ENCODE measurements at places on chromosomes 16 and 17.
A peak's percentile ranks its signal among the peaks of the same experiment; 100 is the strongest.

DNA sequence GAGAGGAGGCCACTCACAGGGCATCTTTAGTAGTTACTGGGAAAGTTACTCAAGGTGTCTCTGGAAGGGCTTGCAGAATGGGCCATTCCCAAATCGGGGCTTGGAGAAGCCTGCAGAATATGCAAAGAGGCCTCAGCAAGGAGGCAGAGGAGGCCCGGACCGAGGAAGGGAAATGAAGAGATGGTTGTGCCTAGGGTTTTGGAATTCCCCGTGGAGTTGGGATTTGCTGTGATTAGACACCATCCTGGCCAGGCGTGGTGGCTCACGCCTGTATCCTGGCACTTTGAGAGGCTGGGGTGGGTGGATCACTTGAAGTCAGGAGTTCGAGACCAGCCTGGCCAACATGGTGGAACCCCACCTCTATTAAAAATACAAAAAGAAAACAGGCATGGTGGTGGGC, 193.0 kb downstream of the IRF8 start:
- DNase-seq = peak; percentile 7

DNA sequence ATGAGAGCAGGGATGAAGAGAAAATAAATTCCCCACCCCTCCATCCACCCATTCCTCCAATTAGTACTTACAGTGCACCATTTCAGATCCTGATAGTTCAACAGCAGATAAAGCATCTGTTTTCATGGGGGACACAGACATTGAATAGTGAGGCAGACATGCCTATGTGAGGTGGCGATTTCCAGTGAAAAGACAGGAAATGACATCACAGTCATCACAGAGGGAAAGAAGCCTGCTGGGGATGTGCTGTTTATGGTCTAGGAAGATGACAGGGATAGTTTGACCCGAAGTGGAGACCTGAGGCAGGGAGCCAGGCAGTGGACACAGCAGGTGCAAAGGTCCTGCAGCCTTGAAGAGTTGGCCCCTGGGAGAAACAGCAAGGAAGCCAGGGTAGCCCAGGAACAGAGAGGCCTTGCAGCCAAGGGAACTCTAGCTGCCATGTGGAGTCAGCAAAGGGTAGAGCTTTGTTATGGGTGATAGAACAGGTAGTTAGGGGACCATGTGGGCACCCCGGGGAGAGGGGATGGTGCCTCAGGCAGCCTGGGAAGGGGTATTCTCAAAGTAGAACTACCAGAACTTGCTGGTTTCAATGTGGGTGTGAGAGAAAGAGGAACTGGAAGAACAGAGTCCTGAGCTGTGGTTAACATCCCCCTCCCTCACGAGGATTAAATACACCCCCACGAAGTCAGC, 256.6 kb downstream of the CPPED1 start:
- DNase-seq = no peak

GRCh38 chr17:42407289-42407836, 15.7 kb downstream of the CAVIN1 start:
- peak; percentile 86 for DNase-seq

- DNase-seq = no peak
Observed at GRCh38 chr16:87922250-87922871, 14.0 kb downstream of the CA5A start.

DNA sequence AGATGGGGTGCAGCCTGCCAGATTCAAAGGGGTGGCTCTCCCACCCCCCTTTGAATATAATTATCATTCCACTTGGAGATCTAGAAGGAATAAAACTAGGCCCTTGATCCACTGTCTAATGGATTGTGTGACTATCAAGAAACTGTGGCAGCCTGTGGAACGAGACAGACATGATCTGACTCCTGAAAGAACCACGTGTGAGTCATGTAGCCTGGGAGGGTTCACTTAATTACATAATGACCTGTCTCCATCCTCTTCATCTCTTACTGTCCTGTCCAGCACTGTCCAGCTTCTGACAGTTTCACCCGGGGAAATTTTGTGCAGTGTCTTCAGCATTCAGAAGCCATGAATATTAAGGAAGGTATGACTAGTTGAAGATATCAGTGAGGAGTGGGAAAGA, 43.3 kb upstream of the CDH13 start:
- no peak for DNase-seq

GRCh38 chr16:49061137-49061714, 220.4 kb downstream of the CBLN1 start:
- DNase-seq = no peak

DNA sequence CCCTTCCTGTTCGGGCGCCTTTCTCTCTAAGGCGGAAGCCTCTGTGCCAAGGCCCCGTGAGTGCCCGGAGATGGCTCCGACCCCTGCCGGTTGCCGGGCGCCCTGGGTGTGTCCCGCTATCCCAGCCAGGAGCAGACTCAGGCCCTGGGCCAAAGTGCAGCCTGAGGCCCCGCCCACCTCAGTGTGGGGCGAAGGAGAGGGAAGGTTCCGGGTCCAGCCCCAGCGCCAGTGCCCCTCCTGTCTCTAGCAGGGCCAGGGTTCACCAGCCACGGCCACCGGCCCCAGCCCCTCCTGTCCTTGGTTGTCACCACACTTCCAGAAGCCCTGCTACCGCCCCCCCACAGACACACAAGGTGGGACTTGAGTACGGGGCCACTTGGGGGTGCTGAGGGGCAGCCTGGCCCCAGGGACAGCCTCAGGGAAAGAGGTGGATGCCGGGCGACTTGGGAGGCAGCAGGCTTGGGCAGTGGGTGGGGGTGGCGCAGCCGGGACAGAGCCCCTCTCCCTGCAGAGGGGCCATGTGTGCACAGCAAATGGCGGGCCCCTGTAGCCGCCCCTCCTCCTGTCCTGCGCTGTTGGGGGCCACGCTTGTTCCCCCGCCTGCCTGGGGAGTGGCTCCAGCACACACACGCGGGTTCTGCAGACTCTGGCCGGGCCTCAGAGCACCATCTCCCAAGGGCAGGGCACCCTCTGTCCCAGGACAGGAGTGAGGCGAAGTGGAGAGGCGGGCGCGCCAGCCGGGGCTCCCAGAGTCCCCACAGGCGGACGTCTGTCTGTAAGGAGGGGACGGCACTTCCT, 6.0 kb downstream of the C1QTNF8 start:
- DNase-seq = no peak

DNA sequence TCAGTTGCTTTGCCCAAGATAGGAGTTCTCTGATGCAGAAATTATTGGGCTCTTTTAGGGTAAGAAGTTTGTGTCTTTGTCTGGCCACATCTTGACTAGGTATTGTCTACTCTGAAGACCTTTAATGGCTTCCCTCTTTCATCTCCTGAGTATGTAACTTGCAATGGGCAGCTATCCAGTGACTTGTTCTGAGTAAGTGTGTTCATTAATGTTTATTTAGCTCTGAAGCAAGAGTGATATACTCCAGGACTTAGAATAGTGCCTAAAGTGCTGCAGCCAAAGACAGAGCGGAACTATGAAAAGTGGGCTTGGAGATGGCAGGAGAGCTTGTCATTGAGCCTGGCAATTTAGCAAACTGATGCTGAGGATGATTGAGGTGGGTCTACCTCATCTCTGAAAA, 8.8 kb upstream of the TANGO6 start:
- DNase-seq = no peak

DNA sequence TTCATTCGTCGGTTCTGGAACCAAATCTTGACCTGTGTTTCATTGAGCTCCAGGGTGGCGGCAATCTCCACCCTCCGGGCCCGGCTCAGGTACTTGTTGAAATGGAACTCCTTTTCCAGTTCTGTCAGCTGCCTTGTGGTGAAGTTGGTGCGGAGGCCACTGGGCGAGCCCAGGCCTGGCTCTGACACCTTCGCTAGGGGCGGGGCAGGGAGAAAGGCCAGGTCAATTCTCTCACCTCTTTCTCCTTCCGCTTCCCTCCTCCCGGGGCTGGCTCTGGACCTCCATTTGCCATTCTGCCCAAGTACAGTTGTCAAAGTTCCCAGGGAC, 1.2 kb downstream of the HOXB1 start:
- DNase-seq = no peak

DNA sequence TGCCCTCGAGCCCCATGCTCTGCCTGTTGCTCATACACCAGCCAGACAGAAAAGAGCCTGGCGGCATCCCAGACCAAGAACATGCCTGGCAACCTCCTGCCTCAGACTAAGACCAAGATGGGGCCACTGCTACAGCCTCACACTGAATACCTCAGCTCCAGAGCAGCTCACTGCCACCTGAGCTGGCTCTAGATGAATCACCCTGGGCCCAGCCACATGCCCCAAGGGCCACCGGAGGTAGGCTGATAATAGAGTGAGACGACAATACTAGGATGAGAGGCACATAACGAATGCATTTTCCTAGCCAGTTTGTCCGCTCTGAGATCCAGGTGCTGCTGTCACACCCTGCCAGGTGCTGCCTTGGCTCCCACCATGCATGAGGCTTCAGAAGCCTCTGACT, 13.0 kb downstream of the PIP4K2B start:
- DNase-seq = no peak

DNA sequence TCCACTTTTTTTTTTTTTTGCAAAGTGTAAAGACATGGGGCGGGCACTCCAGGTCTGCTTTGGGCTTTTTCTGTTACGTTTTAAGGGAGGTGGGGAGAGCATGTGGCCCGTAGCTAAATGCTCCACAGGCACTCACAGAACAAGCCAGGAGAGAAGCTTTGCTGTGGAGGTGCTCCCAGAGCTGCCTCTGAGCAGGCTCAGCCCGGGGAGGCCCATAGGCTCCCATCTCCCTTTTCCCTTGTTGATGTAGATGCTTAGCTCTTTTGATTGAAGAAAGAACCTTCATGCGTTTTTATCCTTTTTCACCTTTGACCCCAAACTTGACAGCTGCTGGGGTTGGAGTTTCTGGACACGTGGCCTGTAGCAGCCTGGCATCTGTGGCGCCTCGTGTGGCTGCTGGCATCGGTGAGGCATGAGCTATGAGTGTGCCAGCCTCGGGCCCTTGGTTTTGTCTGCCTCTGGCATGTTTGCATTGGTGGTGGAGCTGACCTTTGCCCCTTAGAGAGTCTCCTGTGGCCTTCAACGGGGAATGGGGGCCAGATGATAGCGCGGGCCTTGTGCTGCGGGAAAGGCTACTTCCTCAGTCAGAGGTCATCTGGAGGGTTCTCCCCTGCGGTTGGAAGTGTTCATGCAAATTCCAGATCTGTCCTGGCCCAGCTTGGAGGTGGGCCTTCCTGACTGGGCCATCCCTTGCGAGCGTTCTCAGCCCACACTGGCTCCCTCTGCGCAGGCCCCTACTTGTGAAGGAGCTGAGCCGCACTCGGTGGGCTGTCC, 20.0 kb upstream of the IL17C start:
- DNase-seq = no peak

DNA sequence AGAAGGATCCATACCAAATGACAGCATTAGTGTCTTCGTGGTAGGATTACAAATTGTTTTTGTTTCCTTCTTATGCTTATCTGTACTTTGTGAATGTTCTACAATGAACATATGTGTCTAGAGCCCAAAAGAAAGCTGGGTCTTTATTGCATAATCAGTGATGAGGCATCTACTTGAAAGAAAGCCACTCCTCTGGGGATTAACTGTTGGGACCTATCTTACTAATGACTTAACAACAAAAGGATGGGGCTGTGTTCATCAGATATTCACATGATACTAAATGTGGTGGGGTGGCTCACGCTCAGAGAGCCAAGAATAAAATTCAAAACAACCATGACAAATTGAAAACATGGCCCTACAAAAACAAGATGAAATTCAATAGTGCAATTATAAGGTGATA, 160.2 kb downstream of the RGS9 start:
- no peak for DNase-seq

DNA sequence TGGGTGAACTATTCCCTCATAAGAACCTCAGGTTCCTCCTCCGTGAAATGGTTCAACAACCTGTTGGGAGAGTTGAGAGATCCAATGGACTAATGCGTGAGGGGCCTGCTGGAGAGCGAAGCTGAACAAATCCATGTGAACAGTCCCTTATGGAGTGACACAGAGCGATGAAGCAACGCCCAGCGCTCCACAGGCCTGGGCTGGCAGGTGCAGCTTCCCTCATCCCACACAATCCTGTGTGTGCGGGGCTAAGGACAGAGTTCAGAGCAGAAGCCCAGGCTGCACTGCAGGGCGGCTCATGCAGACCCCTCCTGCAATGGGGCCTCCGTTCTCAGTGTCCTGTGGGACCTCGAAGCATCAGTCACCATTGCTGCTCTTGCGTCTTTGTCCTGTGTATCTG, 90.4 kb downstream of the KCNJ12 start:
- DNase-seq = no peak

DNA sequence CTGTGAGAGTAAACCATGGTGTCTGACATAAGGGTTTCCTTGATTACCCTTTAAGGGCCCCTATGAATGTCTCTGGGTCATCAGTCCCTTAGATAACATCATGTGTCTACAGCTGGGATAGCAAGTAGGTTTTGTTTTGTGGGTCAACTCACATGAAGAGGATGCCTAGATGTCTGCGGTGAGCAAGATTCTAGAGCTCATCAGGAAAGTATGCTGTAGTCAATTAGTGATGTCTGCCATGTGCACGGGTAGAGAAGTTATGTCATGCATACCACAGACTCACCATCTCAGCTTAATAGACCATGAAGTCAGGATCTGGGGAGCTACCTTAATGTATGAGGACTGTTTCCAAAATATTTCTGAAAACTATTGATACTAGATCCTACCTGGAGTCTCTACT, 57.5 kb downstream of the CDH13 start:
- no peak for DNase-seq

- no peak for DNase-seq
Observed at GRCh38 chr17:3927628-3928340, 11.5 kb upstream of the P2RX1 start.

- DNase-seq = no peak
Observed at GRCh38 chr17:51947160-51947735, 211.3 kb downstream of the CA10 start.

DNA sequence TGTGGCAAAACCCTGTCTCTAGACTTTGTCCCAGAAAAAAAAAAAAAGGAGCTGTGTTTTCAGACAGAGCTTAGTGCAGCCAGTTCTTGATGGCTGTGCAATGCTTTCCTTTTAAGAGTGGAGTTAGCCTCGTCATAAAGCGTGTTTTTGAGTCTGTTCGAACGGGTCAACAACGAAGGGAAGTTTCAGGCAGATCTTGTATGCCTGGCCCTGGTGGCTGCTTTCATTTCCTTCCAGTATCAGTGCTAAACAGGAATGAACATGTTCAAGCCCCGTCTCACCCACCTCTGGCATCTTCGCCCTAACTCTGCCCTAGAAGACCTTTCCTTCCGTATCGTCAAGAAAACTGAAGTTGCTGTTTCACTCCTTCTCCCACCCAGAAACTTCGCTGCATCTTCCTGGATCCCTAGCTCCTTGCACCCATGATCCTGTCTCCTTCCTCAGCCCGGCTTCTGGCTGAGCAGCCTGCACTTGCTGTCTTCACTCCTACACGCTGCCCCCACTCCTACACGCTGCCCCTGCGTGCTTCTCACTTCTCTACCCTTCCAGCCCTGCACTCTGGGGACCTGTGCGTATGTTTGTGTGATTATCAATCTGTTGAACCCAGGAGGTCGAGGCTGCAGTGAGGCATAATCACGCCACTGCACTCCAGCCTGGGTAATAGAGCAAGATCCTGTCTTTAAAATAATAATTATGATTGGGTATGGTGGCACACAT, 55.3 kb downstream of the USP10 start:
- no peak for DNase-seq

GRCh38 chr16:66275775-66276428, 90.6 kb upstream of the CDH5 start:
- peak; percentile 8 for DNase-seq
